Renal cortical epithelial cell (primary cell): ENCODE measurements at places on chromosomes 3 and 15. TPM values are rescaled to one million over a fixed set of nuclear protein-coding genes. Genes with fewer than 3 reads are reported as not detected.
A peak's percentile ranks its signal among the peaks of the same experiment; 100 is the strongest.

DNA sequence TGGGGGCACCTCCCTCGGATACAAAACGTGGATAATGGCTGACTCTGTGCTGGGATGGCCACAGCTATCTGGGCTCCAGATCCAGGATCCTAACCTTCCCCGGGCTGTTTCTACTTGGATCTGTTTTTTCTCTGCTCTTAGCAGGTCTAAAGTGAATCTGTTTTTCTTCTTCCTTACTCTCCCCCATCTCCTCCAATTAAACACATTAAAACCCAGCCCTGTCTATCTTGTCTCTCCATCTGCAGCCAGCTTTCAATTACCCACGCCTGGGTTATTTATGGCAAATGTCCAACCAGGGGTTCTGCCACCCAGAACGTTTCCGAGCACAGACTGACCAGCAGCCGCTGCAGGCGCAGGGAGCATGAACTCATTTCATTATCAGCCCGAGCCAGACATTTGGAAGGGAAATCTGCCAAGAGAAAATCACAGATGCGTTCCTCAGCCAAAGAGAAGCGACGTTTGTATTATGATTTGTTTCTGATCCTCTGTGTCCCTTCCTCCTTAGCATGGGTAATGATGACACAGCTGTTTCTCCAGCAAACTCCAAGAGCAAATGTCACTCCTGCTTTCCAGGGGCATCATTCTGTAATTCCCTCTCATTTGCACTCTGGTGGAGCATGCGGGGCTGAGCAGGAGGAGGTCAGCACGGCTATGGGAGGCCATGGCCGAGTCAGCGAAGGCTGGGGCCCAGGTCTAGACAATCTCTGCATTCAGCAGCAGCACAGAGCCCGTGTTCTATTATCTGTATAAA, 42.0 kb downstream of the UMPS start:
- no peak for DNase-seq

DNA sequence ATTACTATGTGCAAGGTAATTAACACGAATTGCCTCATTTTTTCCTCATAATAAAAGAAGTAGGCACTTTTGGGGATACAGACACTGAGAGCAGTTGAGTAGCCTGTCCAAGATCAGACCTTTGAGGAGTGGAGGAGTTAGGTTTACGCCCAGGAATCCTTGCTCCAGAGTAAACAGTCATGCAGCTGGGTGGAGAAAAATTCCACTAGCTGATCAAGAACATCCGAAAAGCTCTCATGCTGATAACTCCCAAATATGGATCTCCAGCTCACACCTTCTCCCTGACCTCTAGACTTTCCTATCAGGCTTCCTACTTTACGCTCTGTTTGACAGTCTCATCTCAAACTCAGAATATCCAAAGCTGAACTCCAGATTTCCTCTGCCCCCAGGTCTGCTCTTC, 53.3 kb downstream of the ST6GAL1 start:
- DNase-seq: no peak

GRCh38 chr3:45841757-45842491, at the start of gene LZTFL1:
Gene LZTFL1 (minus strand): TSS chr3:45842119. CDS start chr3:45841991, 128 bp downstream.
- peak; percentile 98 for DNase-seq

GRCh38 chr3:167983583-167983982, 112.1 kb downstream of the GOLIM4 start:
- DNase-seq: no peak

GRCh38 chr3:124532071-124532470, 198.2 kb upstream of the UMPS start:
- DNase-seq: no peak

GRCh38 chr3:18194431-18194830, 230.7 kb downstream of the SATB1 start:
- peak; percentile 11 for DNase-seq

DNA sequence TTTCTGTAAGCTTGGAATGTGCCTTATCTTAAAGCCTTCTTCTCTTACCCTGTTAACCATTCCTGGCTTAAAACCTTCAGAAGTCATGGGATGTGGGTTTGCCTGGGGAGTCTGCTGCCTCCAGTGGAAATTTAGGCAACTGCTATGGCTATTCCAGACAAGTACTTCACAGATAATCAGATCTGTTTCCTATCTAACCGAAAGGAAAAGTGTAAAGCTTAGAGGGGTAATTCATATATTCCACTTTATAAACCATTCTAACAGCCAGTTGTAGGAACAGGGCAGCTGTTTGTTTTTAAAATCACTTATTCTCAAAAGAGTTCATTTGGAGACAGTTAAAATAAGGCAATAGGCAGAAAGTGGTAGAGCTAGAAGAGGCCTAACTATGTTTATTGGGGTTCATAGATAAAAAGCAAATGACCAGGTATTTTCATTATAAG, 219.9 kb downstream of the TCF12 start:
- DNase-seq: peak; percentile 77

DNA sequence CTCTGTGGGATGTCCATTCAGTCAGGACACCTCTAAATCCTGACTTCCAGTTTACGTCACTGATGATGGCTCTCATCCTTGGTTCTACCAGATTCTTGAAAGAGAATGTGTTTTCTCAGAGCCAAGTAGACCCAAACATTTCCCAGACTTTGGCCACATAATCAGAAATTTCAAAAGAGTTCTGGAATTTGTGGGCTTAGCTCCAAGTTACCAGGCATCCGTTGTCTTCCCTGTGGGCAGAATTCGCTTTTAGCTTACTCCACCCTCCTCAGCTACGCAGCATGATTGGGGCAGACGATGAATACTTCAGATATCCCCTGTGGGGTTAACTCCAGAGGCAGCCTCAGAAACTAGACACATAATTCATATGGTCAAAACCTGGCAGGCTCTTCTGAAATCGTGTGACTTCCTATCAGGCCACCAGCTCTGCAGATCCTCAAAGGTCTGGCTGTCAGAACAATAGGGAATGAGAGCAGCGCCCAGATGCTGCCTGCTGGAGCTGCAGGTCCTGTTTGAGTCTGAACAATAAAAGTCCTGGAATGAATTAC, 30.6 kb downstream of the CRTC3 start:
- DNase-seq: peak; percentile 27

- DNase-seq: no peak
These were observed 3.9 kb downstream of the ZDHHC19 start for GRCh38 chr3:196207159-196207832.

- peak; percentile 91 for DNase-seq
These were observed 105.8 kb downstream of the UBE3A start for GRCh38 chr15:25333049-25333448.

- no peak for DNase-seq
These were observed 133.1 kb downstream of the GADL1 start for GRCh38 chr3:30761374-30761773.

GRCh38 chr3:122623031-122623829, 45.8 kb downstream of the PARP15 start:
- DNase-seq: no peak

GRCh38 chr15:42059661-42060476, 34.5 kb downstream of the PLA2G4D start:
- peak; percentile 19 for DNase-seq

DNA sequence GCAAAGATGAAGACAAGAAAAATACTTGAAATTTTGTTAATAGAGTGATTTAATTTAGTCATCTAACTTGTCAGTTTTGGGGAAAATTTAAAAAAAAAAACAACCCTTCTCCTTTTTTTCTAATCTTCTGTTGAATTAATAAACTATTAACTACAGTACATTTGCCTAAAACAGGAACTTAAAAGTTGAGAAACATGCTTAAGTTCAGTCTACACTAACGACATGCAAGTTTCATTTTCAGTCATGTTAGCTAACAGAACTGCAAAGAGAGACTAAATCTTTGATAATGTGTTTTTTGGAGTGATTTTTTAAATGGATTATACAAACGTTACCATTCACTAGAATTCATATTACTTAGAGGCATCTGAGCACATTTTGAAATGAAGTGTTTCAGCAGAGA, 71.9 kb upstream of the MBNL1 start:
- peak; percentile 6 for DNase-seq

- no peak for DNase-seq
These were observed 5.8 kb upstream of the ZNF770 start for GRCh38 chr15:34993877-34994276.

DNA sequence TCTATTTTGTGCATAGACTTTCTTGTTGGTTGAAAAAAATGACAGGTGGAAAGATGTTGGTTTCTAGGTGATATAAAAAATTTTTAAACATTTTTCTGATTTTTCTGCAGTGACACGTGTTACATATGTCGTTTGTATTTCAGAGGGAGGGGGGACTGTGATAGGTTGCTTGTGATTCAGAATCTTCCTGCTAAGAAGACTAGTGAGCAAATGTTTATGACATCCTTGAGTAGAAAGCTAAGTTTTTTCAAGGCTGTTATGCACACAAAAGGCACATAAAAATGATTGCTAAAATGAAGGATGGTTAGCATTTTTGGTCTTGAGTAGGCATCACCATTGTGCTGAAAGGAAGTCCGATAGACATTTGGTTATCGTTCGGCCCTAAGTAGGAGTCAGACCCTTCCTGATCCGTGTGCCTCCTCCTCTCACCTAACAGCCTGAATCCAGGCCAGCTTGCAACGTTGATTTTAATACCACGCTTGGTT, 1.5 kb downstream of the ZNF639 start:
- DNase-seq: peak; percentile 25

DNA sequence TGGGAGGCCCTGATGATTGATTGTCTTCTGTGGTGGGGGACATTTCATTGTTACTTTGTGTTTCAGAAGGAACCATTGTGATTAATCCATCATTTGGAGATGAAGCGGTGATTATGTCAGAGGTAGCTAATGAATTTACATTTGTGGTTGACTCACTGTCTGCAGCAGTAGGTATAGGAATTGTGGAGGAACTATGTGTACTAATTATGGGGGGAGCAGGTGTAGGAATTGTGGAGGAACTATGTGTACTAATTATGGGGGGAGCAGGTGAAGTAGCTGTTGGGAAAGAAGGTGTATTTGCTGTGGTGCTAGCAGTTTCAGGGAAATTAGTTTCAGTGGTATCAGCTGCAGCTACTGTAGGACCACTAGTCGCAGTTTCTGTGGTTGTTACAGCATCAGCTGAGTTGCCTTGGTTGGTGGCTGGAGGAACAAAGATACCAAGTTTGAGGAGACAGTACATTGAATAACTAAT, 6.9 kb downstream of the MUC13 start:
- no peak for DNase-seq

DNA sequence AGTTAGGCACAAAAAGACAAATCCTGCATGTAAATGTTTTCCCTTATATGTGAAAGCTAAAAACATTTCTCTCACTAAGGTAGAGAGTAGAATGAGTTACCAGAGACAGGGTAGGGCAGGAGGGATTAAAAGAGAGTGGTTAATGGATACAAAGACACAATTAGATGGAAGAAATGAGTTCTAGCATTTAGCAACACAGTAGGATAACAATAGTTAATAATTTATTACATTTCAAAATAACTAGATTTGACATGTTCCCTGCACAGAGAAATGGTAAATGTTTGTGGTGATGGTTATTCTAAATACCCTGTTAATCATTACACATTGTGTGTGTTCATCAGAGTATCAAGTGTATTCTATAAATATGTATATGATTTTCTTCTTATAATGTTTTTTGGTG, 1400.7 kb downstream of the OTOL1 start:
- peak; percentile 66 for DNase-seq

GRCh38 chr3:59856934-59857460, 807.2 kb upstream of the CFAP20DC start:
- DNase-seq: no peak

DNA sequence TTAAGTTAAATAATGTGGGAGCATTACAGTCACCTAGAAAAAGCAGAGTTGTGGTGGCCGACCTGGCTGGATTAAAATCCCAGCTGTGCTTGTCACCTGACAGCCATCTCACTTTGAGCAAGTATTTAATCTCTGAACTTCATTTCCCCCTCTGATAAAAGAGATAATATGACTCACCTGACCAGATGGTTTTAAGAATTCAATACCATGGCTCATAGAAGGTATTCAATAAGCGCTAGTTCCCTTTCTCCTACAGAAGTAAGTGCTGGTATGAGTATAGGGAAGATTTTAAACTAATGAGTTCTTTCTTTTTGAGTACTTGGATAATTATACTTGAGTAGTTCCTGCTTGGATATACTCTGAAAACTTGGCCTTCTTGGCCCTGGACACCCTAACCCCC, 325.5 kb downstream of the IL5RA start:
- DNase-seq: no peak

GRCh38 chr15:41978534-41978933, 6.2 kb upstream of the EHD4 start:
- DNase-seq: no peak

DNA sequence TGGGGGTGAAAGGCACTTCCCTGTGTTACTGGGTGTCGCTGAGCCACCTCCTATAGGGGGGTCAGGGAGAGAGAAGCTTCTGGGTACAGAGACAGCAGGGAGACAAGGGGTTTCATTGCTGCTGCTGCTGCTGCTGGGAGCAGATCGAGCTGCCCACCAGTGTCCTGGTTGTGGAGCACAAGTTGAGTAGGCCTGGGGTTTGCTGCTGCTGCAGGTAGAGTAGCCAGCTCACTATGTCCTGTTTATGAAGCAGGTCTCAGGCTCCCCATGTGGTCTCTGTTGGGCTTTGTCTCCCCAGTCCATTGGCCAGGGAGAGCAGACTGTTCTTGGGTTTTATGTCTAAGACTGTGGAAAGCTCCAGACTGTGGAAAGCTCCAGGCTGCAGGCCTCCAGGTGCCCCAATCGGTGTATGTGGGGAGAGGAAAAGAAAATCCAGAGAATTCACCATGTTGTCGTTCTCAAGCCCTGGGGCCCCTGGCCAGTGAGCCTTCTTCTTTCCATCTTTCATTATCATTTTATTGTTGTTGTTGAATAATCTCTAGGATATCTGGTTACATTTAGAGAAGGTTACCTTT, 157.8 kb downstream of the ADAMTS17 start:
- no peak for DNase-seq

- no peak for DNase-seq
These were observed 16.9 kb upstream of the IGSF10 start for GRCh38 chr3:151477591-151478334.

GRCh38 chr3:40771112-40771511, 246.4 kb downstream of the ZNF621 start:
- DNase-seq: peak; percentile 3

GRCh38 chr3:194185221-194185620, 49.3 kb downstream of the HES1 start:
- peak; percentile 69 for DNase-seq

- DNase-seq: no peak
These were observed 712.3 kb upstream of the LMCD1 start for GRCh38 chr3:7789324-7789723.

- no peak for DNase-seq
These were observed 27.9 kb downstream of the PIAS1 start for GRCh38 chr15:68081869-68082505.

The KBTBD12 gene
- total RNA-seq: 1.2 and 2.2 TPM in 2 replicates

The LRRC3B gene
- not detected in 2 replicates for total RNA-seq

The PRSS50 gene
- 0.17 TPM in 1 of 2 replicates, not detected in the other for total RNA-seq

The GYG1 gene
- total RNA-seq: 25.0 and 37.5 TPM in 2 replicates

The CCDC54 gene
- total RNA-seq: 0.10 TPM in 1 of 2 replicates, not detected in the other

The BSN gene
- 0.25 TPM in 1 of 2 replicates, not detected in the other for total RNA-seq

The ACVR2B gene
- 3.5 and 11.8 TPM in 2 replicates for total RNA-seq

The SOX14 gene
- total RNA-seq: not detected in 2 replicates

The KNSTRN gene
- total RNA-seq: 34.2 and 58.5 TPM in 2 replicates

The WDR72 gene
- 2.3 and 11.8 TPM in 2 replicates for total RNA-seq

The TRH gene
- not detected in 2 replicates for total RNA-seq

The GRIP2 gene
- total RNA-seq: 0.05 TPM in 1 of 2 replicates, not detected in the other
